ENCODE measurements at places on chromosomes 11 and 22. TPM values are rescaled to one million over a fixed set of nuclear protein-coding genes. Genes with fewer than 3 reads are reported as not detected.

The RNF169 gene
- 5.2 TPM for total RNA-seq

The OR8D4 gene
- total RNA-seq: not detected

The KCNJ11 gene
- 0.46 TPM for total RNA-seq

The VPREB1 gene
- not detected for total RNA-seq

The KCNA4 gene
- not detected for total RNA-seq

The KCNK4 gene
- total RNA-seq: not detected

The IL10RA gene
- not detected for total RNA-seq

The GGTLC3 gene
- not detected for total RNA-seq

The FHIP1B gene
- 16.1 TPM for total RNA-seq

The KCNJ5 gene
- not detected for total RNA-seq

The GUCY1A2 gene
- total RNA-seq: 0.07 TPM

The SULT4A1 gene
- not detected for total RNA-seq

The TRIM6 gene
- 8.9 TPM for total RNA-seq

The GPHA2 gene
- not detected for total RNA-seq

The LAYN gene
- 4.9 TPM for total RNA-seq

The ADAMTS15 gene
- 13.1 TPM for total RNA-seq

The H19 gene
- total RNA-seq: 6.6 TPM

The RFPL2 gene
- 0.10 TPM for total RNA-seq

The F2 gene
- 2.0 TPM for total RNA-seq

The ASPHD2 gene
- 0.83 TPM for total RNA-seq

The WNT11 gene
- 1.1 TPM for total RNA-seq

The GRK2 gene
- 29.7 TPM for total RNA-seq

The MS4A12 gene
- not detected for total RNA-seq

The OR52N4 gene
- total RNA-seq: not detected

The VSTM5 gene
- total RNA-seq: not detected

The TRPC6 gene
- total RNA-seq: 1.4 TPM

The LARGE2 gene
- 2.6 TPM for total RNA-seq

The SUSD2 gene
- 49.5 TPM for total RNA-seq

The DDI1 gene
- not detected for total RNA-seq

The ANO5 gene
- total RNA-seq: 0.89 TPM

The MRPL17 gene
- total RNA-seq: 102 TPM

The SMIM35 gene
- total RNA-seq: not detected

The HBB gene
- total RNA-seq: not detected

The C1QTNF6 gene
- 8.6 TPM for total RNA-seq

The OR10A4 gene
- not detected for total RNA-seq

The PKNOX2 gene
- total RNA-seq: not detected

The CYB5R2 gene
- 4.3 TPM for total RNA-seq

The TSGA10IP gene
- not detected for total RNA-seq

The DEUP1 gene
- not detected for total RNA-seq

The TENM4 gene
- total RNA-seq: 0.01 TPM

The YPEL4 gene
- 0.32 TPM for total RNA-seq

The TMEM86A gene
- 0.29 TPM for total RNA-seq

The SMC1B gene
- not detected for total RNA-seq

The SCGB2A2 gene
- not detected for total RNA-seq

The SLC22A8 gene
- total RNA-seq: not detected

The MYRF gene
- 14.8 TPM for total RNA-seq

The PRODH gene
- 0.89 TPM for total RNA-seq

The NOX4 gene
- total RNA-seq: not detected

All from A549 treated with RU486 at 1 μM for 4 hours (cell line).